Vagina (tissue), 2 donors: ENCODE measurements at places on chromosomes 5 and 9.

- DNase-seq = no peak
These were observed 42.4 kb downstream of the CWC27 start for GRCh38 chr5:64811050-64811640.

GRCh38 chr9:74414325-74414724 is 82.8 kb upstream of the RORB start:
- DNase-seq = no peak

GRCh38 chr5:123181394-123181801 is 92.4 kb downstream of the PRDM6 start:
- DNase-seq = no peak

DNA sequence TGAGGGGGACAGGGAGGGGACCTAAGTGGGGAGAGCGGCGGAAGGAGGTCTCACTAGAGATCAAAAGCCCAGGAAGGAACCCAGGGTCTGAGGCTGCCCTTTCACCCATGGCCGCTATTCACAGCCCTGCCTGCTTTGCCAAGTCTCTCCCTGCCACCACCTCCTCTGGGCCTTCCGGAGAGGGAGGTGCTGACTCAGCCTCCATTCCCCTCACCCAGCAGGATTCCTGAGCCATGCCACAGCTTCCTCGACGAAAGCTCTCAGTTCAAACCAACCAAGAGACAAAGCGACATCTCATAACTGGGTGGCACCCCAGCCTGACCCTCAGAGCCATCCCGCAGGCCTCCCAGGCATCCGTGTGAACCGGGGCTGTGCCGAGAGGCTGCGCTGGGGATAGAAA is 36.7 kb downstream of the PAX5 start:
- no peak for DNase-seq

DNA sequence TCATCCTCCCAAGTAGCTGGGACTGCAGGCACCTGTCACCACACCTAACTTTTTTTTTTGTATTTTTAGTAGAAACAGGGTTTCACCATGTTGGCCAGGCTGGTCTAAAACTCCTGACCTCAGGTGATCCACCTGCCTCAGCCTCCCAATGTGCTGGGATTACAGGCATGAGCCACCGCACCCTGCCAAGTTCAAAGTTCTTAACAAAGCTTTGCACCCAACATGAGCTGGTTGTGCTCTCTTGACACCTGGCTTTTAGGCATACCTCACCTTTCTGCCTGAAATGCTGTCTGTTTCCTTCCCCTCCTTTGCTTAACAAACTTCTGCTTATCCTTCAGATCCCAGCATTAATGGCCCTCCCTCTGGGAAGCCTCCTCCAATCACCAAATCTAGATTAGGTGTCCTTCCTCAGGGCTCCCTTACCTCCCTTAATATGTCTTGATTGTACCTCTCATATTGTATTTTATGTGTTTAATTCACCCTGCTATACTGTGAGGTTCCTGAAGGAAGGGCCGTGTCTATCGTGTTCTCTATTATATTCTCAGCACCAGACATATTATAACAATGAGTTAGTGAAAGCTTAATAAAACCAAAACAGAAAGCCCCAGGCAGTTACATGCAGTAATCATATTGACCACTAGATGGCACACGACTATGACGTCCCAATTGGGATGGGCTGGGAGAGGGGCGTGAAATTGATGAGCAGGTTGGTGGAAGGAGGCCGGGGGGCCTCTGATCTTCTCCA is 62.9 kb upstream of the PPARGC1B start:
- no peak for DNase-seq

GRCh38 chr5:72166070-72166979 is 59.0 kb downstream of the MAP1B start:
- DNase-seq = no peak

DNA sequence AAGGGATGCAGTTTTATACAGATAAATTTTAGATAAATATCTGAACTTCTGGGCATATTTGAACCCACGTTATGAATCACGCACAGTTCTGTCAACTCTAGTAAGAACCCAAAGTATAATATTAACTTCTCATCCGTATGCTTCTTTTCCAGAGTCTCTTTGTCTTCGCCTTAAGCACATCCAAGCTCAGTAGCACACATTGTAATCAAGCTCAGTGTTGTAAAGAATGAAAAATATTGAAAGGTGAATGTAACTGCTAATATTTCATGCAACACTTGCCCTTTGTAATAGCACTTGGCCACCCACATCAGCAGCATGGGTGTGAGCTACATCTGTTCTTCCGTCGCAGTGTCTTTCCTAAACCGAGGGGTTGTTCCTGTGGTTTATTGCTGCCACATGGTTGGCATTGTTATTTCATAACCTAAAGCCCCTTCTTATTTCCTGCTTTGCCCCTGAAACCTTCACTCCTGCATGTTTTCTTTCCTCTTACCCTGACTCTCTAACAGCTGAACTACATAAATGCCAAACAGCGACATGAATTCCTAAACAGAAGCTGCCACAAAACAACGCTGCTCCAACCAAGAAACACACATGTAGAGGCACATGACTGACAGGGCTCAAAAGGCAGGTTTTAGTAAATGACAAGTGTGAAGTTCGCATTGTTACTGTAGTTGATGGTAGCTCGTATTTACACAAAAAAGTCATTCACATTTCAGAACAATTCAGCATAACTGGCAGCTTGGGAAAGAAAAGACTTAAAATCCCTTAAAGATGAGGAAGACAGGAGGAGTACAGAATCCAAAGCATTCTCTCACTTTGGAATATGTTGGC is 190.1 kb upstream of the MEF2C start:
- no peak for DNase-seq

DNA sequence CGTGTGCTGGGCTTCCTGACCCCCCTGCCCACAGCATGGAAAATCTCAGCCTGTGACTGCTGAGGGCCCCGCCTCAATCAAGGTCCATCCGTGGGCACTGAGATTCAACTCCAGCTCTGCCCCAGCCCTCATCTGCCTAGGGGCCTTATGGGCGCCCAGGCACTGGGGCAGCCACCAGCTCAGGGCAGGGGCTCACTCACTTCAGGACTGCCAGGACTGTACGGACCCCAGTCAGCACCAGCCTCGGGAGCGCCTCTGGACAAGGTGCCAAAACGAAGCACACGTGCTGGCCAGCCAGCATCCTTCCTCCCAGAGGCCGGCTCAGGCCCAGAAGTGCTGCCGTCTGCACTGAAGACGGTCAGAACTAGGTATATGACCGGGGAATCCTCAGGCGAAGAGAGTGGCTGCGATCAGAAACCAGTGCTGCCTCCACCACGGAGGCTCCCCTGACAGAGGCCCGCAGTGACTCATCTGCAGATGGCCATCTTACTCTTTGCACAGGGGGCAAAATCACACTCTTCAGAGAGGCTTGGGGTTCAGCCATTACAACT is 19.6 kb downstream of the CLPTM1L start:
- DNase-seq = no peak

- no peak for DNase-seq
These were observed 115.7 kb upstream of the EPB41L4A start for GRCh38 chr5:112534611-112535255.

DNA sequence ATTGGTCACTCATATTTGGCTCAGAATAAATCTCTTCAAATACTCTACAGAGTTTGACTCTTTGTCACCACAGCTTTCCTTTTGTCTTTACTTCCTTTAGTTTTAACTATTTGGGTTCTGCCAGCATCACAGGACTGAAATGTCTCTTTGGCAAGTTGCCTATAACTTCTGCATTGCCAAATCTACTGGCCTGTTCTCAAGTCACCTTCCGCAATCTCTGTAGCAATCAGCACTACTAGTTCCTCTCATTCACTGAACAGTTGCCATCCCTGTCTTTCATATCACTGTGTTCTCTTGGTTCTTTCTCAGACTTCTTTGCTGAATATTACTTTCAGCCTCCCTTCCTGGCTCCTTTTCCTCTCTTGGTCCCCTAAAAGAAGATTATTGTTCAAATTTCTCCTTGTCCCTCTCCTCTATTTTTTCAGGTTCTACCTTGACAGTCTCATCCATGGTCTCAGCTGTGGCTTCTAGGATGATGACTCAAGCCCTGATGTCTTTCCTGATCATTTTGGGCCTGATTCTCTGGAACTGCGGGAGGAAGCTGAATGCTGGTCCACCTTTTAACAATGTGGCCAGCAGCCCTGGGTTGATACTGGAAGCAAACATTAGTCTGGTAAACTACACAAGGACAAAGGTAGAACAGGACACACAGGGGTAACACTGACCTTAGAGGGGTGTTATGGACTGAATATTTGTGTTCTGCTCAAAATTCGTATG is 44.0 kb upstream of the LIFR start:
- DNase-seq = no peak

- no peak for DNase-seq
These were observed 270.4 kb downstream of the ARL15 start for GRCh38 chr5:54040018-54040417.

DNA sequence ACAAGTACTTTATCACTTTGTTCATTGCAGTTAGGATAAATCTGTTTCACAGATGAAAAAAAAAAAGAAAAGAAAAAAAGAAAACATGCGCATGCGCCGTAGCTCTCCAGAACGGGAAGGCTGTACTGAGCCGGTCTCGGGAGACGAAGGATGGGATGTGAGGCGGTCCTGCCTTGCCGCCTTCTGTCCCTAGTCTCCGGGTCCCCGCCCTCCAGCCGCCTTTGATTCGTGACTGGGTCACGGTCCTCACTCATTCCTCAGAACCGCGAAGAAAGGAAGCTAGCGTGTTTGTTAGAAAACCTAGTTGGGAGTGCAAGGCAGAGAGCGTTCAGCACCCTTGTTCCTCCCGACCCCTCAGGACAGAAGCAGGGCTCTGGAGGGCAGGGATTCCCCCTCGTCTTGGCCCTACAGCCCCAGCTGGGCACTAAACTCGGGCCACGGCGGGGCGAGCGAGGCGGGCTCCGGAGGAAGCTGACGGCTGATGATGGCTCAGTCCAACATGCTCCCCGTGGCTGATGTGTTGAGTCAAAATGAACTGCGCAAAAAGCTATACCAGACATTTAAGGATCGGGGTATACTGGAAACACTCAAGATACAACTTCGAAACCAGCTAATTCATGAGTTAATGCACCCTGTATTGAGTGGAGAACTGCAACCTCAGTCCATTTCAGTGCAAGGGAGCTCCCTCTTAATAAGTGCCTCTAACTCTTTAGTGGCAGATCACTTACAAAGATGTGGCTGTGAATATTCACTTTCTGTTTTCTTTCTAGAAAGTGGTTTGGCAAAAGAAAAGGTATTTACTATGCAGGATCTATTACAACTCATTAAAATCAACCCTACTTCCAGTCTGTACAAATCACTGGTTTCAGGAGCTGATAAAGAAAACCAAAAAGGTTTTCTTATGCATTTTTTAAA is 40.0 kb downstream of the CPLANE1 start:
- no peak for DNase-seq

GRCh38 chr9:101705135-101705661 is 33.2 kb downstream of the GRIN3A start:
- DNase-seq = no peak

DNA sequence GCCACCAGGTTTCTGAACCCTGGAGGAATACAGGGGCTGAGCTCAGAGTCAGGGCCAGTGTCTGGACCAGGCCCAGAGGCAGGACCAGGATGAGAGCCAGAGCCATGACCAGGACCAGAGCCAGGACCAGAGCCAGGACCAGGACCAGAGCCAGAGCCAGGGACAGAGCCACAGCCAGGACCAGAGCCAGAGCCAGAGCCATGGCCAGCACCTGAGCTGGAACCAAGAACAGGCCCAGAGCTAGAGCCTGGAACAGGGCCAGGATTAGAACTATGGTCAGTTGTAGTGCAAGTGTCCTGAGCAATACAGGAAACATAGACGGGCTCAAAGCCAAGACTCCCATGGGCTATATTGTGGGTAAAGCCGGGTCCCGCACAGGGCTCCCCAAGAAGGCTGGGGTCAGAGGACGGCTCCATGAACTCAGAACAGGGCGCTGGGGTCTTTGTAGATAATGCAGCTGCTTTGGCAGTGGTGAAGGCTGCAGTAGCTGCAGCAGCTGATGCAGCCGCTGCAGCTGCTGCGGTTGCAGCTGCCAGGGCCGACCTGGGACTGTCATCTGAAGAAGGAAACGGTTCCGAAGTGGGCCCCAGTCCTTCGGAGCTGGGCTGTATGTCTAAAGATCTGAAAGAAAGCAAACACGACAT is 559 bp downstream of the SPAG8 start:
- DNase-seq = no peak

GRCh38 chr5:67089200-67089725 is 107.3 kb downstream of the CD180 start:
- no peak for DNase-seq

DNA sequence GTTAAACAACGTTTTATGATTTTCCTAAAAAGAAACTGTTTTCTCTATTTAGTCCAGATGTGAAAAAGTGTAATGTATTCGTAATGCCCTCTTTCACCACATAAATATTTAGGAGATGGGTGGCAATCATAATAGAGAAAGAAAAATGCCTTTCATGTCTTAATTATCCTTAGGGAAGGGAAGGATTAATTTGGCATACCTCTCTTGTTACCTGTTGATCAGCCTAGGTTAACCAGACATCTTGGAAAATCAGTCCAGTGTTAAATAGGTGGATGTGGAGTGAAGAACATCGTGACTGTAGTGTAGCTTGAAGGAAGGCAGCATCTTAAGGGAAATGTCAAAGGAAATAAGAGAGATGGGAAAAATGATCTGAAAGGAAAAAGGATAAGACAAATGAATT is 76.2 kb downstream of the NNT start:
- DNase-seq = no peak
